ENCODE measurements at places on chromosomes 2 and 18.

GRCh38 chr2:191144217-191144616, 6.6 kb downstream of the STAT4 start:
- no peak for DNase-seq

GRCh38 chr2:221050020-221050795, 521.9 kb downstream of the EPHA4 start:
- DNase-seq = no peak

DNA sequence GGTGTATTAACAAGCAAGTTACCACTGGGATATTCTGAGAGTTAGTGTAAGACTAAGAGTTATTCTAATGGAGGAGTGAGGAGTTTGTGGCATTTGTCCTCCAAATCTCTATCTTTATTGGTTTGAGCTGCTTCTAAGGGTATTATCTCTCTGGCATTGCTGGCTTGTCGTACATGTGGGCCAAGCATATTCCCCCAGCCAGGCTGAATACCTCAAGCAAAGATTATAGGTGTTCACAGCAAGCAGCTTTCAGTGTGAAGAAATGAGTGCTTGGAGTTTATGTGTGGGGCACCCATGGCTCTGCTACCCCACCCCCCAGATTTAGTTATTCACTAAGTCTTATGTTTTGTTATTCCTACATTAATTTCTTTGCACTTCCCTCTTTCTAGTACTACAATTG, 193.6 kb upstream of the FANCL start:
- DNase-seq = no peak

- DNase-seq = no peak
Observed at GRCh38 chr2:236517251-236518031, 52.2 kb upstream of the ACKR3 start.

DNA sequence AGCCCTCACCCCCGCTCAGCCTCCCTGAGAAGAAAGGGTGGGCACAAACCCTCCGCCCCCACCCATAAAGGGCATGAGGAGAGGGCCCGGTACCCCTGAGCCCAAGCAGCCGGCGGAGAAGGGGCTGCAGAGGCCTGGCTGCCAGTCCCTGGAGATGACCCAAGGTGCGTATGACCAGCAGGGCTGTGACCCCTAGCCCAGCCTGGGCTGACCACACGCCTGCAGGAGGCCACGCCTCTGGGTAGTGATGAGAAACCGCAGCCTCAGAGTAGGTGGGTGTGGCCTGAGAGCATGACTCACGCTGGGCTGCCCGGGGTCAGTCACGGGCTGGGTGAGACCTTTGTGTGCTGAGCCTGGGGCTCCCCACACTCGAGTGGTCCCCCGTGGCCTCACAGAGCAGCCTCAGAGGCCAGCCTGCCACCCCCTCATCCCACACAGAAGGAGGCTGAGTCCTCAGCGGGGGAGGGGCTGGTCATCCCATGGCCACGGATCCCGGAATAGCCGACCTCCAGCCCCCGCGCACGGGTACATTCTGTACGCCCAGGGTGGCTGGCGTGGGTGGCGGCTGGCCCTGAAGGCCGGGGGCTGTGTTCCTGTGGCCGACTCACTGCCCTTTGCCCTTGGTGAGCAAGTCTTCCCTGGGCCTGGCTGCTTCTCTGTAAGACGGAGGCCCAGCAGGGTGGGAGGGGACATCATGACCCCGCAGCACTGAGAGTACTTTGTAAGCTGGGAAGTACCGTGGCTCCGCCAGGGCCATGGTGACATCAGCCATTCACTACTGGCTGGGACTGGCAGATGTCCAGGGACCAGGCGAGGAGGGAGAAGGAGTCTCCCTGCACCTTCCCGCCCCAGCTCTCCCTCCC, 110.8 kb upstream of the OTOS start:
- DNase-seq = peak; percentile 85

DNA sequence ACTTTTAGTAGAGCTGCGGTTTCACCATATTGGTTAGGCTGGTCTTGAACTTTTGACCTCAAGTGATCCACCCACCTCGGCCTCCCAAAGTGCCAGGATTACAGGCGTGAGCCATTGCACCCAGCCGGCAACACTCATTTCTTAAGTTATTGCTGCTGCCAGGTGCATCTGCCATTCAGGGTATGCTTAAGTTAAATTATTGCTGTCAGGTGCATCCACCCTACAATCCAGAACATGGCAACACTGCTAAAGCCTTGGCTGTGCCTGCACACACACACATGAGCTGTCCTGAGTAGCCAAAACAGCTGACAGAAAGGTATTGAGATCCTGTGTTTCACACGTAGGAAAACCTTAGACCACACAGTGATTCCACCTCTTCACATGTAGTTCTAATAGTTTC, 148.2 kb downstream of the FAM161A start:
- no peak for DNase-seq

GRCh38 chr2:192035731-192036442, 158.8 kb downstream of the TMEFF2 start:
- DNase-seq = peak; percentile 51

GRCh38 chr2:157684940-157685466, 56.3 kb upstream of the ACVR1C start:
- no peak for DNase-seq

DNA sequence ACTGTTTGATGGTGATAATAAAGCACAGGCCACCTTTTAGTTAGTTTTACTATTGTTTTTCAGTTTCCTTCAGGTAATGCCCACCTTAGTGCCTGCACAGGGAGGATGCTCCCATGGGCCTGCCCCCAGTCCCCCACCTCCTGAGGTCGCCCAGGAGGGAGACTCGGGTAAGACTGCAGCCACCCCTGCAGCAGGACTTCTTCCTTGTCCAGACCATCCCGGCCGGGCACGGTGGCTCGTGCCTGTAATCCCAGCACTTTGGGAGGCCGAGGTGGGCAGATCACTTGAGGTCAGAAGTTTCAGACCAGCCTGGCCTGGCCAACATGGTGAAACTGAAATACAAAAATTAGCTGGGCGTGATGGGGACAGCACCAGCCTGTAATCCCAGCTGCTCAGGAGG, 68.1 kb upstream of the TANC1 start:
- DNase-seq = no peak

DNA sequence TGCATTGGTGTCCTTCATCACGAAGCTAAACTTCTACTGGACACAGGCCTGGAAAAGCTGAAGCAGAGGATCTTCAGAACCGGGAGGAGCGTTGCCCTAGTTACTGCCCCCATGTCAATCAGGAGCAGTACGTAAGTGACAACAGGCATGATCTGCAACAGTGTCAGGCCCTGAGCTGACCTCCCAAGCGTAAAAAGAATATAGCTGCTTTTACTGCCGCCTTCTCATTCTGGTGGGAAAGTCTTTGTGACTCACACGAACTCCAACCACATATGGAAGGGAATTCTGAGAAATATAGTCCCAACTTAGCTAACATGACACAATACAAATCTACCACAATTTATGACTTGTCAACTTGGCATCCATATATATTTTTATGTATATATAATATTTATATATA, 1007.7 kb upstream of the CDH2 start:
- peak; percentile 80 for DNase-seq

DNA sequence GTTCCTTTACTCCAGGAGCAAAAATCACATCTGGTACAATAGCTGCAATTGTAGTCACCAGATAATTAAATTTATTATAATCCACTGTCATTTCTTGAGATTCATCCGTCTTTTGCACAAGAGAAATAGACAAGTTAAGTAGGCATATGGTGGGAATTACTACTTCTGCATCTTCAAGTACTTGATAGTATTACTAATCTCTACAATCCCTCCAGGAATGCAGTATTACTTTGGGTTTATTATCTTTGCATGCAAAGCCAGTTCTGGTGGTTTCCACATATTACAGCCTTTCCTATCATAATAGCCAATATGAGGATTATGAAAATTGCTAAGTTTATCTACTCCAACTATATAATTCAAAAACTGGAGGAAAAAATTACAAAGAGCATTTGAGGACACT, 254.1 kb downstream of the IKZF2 start:
- no peak for DNase-seq

GRCh38 chr2:11307764-11308415, 36.5 kb downstream of the ROCK2 start:
- DNase-seq = no peak

GRCh38 chr2:231418820-231419640, 23.5 kb downstream of the B3GNT7 start:
- DNase-seq = no peak

- DNase-seq = no peak
Observed at GRCh38 chr2:9319338-9319715, 104.0 kb downstream of the ITGB1BP1 start.

GRCh38 chr2:28271919-28272250, 120.8 kb upstream of the FOSL2 start:
- peak; percentile 70 for DNase-seq

- DNase-seq = no peak
Observed at GRCh38 chr18:8208716-8209115, 400.5 kb upstream of the RAB12 start.

DNA sequence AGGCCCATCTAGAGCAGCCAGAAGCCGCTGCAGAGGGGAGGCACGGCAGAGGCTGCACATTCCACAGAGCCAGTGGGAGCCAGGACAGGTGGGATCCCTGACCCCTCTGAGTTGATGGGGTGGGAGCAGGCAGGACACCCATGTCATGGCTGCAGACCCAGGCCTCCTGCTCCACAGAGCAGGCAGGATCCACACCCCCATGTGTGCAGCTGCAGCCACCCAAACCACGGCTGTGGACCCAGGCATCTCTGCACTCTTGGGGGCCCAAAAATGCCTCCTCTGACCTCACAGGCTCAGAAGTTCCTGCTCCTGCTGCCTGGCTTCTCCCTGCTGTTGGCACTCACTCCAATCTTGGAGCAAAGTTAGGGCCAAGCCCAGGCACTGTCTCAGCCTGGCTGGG, 112.3 kb upstream of the TMEM18 start:
- DNase-seq = no peak

DNA sequence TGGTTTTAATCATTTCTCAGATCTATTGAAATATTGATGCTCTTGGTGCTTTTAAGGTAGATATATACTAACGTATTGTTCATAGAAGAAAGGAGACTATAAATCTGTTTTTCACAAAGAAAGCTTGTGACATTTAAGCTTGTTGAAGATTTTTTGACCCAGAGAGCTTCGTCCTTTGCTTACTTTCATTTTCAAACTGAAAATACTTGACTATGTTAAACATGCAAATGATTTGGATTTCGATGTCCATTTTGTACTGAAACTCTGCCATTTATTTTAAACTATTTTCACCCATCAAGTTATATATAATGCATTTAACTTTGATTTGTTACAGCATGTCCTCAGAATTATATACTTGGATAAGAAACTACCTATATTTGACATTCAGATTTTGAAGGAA, 85.2 kb downstream of the SLC4A10 start:
- peak; percentile 3 for DNase-seq
